ENCODE measurements at places on chromosomes 2 and 18. TPM values are rescaled to one million over a fixed set of nuclear protein-coding genes. Genes with fewer than 3 reads are reported as not detected.

GRCh38 chr2:151774506-151774905 is 40.2 kb upstream of the NEB start:
- no peak for DNase-seq

- DNase-seq: no peak
Observed at GRCh38 chr2:100339823-100340222, 17.5 kb upstream of the LONRF2 start.

- no peak for DNase-seq
Observed at GRCh38 chr2:233061591-233062450, 1.7 kb downstream of the INPP5D start.

Gene REG1B
- total RNA-seq: not detected

Gene REG3G
- total RNA-seq: not detected

Gene MYO1B
- 85.2 TPM for total RNA-seq

GRCh38 chr2:207901829-207902228 is 123.5 kb downstream of the PLEKHM3 start:
- DNase-seq: peak; percentile 10

DNA sequence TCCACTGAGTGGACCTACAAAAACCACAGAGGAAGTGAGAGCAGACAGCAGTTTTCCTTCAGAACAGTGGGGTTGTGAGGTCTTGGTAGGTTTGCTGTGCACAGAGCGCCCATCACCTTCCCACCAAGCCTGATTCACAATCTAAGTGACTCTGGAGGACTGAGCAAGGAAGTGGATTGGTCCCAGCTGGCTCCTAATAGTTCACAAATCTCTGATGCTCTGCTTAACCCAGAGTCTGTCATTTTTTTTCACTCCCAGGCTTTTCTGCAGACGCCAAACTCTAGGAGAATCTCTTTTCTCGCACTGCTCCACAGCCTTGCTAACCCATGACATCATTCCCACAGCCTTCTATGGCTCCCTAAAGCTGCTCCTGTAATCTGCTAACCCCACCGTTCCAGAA is 280.4 kb downstream of the C1D start:
- DNase-seq: no peak

DNA sequence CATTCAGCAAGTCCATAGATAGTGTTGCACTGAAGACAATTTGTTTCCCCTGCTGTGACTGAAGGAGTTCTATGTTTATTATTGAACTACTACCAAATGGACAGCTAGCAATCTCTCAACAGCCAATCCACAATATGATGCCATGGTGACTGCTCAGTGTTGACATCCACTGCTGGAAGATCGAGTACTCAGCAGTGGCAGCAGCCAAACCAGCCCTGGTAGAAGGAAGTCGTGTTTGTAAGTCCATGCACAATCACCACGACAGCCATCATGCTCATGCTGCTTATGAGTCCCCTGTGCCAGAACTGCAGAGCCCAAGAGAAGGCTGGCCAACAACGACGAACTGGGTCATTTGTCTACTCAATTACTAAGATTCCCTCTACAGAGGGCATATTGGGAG is 66.4 kb downstream of the OSR1 start:
- DNase-seq: no peak

DNA sequence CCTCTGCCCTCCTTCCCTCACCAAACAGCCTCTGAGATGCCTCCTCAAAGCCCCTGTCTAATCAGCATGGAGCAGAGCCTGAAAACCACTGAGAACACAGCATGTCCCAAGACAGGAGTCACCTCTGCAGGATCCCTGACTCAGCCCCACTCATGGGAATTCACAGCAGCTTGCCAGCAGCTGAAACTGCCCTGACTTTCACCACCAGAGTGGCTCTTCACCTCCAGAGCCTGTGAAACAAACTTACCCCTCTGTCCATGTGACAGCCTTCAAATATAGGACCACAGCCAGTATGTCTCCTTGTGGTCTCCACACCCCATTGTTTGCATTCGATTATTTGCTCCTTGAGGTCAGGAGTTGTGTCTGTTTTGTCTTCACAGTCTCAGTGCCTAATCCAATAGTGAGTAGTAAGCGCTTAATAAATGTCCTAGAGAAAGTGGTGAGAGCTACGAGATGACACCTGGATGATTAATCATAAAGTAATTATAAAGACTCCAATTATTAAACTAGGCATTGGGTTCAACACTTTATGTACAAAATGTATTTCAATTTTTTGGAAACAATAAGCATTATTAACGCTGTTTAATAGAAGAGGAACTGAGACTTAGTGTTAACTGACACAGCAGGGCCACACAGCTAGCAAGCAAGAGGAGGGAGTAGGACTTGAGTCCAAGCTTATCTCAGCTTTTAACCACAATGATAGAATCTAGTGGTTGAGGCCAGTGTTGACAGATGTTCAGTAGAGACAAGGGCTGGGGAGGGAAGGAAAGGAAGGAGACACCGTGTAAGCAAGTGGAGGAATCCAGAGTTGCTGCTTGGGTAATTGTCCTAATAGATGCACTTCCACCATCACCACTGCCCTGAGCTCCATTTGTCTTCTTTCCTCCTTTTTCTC is 358.7 kb upstream of the TNP1 start:
- DNase-seq: no peak

Gene ZNF804A
- total RNA-seq: 13.9 TPM

GRCh38 chr2:164464376-164464775 is 156.9 kb downstream of the GRB14 start:
- DNase-seq: no peak

Gene REG1A
- not detected for total RNA-seq

Gene EPB41L3
- 57.5 TPM for total RNA-seq

DNA sequence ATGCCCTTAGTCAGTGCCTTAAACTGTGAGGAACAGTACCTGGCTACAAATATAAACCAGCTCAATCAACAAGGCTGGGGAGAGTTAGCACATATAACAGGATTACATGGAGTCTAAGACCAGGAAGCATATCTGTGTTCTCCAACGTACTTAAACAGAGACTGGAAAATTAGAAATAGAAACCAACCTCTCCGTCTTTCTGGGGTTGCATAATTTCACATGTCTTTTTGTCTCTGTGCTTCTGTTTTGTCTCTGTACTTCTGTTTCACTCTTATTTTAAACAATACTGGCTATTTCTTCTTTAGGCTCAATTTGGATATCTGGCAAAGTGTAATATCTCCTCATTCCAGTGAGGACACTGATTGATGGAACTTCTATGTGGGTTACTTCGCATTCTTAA is 749.0 kb upstream of the ZEB2 start:
- DNase-seq: no peak

- DNase-seq: no peak
Observed at GRCh38 chr2:68936889-68937288, 15.8 kb downstream of the GKN2 start.

Gene UGT1A10
- not detected for total RNA-seq

GRCh38 chr2:100676346-100676745 is 113.6 kb downstream of the PDCL3 start:
- no peak for DNase-seq

Gene MLPH
- 0.82 TPM for total RNA-seq

DNA sequence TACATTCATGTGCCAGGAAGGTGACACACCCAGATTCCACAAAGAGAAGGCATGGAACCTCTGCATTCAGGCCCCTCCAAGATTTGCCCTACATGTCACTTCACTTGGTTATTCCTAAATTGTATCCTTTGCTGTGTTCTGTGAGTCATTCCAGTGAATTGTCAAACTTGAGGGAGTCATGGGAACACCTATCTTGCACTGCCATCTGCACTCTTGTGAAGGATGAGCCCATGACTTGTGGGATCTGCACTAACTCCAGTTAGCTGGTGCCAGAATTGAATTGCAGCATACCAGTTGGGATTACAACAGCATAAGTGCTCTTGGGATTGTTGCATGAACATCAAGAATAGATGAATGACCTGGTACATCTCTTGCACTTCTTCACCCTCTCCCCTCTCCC is 1288.0 kb upstream of the ZEB2 start:
- no peak for DNase-seq

Gene BCL11A
- 68.1 TPM for total RNA-seq

- DNase-seq: no peak
Observed at GRCh38 chr2:184049566-184049965, 548.8 kb upstream of the ZNF804A start.

Gene NAT8
- not detected for total RNA-seq

- DNase-seq: no peak
Observed at GRCh38 chr2:224982910-224983711, 59.2 kb downstream of the DOCK10 start.

GRCh38 chr18:13500227-13500865 is 226.0 kb downstream of the FAM210A start:
- DNase-seq: no peak

- DNase-seq: no peak
Observed at GRCh38 chr2:209633911-209634310, 137.7 kb upstream of the UNC80 start.

Gene CCDC102B
- total RNA-seq: 12.2 TPM

Gene FSIP2
- total RNA-seq: 2.0 TPM

Gene SPIRE1
- total RNA-seq: 104 TPM

GRCh38 chr2:9373047-9373446 is 50.3 kb downstream of the ITGB1BP1 start:
- DNase-seq: no peak

Gene SCN1A
- 15.1 TPM for total RNA-seq

DNA sequence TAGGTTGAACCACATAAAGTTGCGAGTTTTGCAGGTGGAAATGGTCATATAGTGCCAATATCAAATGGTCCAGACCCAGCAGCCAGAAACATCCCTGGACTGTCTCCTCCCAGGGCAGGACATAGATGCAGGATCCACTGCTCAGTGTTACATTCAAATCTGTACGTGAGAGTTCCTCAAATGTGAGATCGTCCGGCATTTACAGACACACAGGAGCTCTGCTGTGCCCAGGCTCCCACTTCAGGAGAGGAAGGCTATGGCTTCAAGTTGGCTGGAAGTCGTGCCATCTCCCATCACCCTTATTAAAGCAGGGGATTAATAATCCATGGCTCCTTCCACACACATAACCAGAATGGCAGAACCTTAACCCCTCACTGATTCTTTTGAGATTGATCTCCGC is 688.2 kb upstream of the HS6ST1 start:
- DNase-seq: no peak

- DNase-seq: no peak
Observed at GRCh38 chr2:118062048-118062447, 26.2 kb upstream of the INSIG2 start.

DNA sequence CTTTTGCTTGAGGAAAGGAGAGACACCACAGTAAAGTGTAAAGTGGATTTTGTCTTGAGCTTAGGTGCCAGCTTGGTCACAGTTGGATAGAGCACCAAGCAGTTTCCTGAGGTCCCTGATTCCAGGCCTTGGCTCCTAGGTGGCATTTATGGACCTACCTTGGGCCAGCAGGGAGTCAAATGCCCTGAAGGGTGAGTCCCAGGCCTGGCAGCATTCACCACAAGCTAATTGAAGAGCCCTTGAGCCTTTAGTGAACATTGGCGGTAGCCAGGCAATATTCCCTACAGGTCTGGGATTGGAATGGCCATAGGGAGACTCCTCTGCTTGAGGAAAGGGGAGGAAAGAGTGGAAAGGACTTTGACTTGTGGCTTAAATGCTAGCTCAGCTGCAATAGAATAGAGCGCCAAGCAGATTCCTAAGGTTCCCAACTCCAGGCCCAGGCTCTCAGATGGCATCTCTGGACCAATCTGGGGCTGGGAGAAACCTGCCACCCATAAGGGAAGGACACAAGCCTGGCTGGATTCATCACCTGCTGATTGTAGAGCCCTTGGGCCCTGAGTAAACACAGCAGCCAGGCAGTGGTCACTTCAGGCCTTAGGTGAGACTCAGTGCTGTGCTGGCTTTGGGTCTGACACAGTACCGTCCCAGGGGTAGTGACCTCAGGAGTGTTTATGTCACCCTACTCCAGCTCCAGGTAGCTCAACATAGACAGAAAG is 137.5 kb upstream of the OTOS start:
- no peak for DNase-seq

GRCh38 chr2:60862642-60863041 is 18.7 kb upstream of the REL start:
- DNase-seq: no peak

Gene THSD7B
- 13.9 TPM for total RNA-seq

Gene FAM124B
- 8.2 TPM for total RNA-seq

Gene CDCA7
- 14.3 TPM for total RNA-seq

GRCh38 chr18:3830604-3831003 is 380.6 kb downstream of the TGIF1 start:
- no peak for DNase-seq

Gene SCN3A
- 257 TPM for total RNA-seq

GRCh38 chr2:158817588-158817987 is 22.5 kb downstream of the DAPL1 start:
- no peak for DNase-seq

Gene OTOS
- total RNA-seq: 0.41 TPM

Gene FER1L5
- 0.41 TPM for total RNA-seq

GRCh38 chr2:205582366-205582765 is 99.9 kb upstream of the NRP2 start:
- DNase-seq: no peak

GRCh38 chr18:76530846-76531245 is 35.8 kb upstream of the ZNF516 start:
- DNase-seq: no peak

GRCh38 chr2:238847841-238848690 is at the start of gene TWIST2:
TWIST2 (plus strand) TSS chr2:238848085; CDS start chr2:238848216, 131 bp downstream.
- peak; percentile 63 for DNase-seq

Gene REEP1
- 147 TPM for total RNA-seq

GRCh38 chr2:196341277-196341841 is 170.0 kb upstream of the STK17B start:
- DNase-seq: no peak

GRCh38 chr2:197851451-197851850 is 47.1 kb downstream of the PLCL1 start:
- DNase-seq: no peak

- no peak for DNase-seq
Observed at GRCh38 chr2:96913398-96914202, 43.7 kb upstream of the SEMA4C start.
